ENCODE measurements at places on chromosomes 16 and 17.

- DNase-seq: no peak
Observed at GRCh38 chr17:63544467-63545301, 5.6 kb upstream of the DCAF7 start.

DNA sequence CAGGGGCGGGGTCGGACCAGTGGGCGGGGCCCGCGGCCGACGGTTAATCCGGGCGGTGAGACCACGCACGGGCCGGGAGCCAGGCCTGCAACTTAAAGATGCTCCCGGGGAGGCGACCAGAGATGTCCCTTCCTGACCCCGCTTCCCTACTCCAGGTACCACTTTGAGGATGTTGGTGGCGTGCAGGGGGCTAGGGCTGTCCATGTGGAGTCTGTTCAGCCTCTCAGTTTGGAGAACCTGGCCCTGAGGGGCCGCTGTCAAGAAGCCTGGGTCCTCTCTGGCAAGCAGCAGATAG is 580 bp downstream of the RANGRF start:
- peak; percentile 32 for DNase-seq

DNA sequence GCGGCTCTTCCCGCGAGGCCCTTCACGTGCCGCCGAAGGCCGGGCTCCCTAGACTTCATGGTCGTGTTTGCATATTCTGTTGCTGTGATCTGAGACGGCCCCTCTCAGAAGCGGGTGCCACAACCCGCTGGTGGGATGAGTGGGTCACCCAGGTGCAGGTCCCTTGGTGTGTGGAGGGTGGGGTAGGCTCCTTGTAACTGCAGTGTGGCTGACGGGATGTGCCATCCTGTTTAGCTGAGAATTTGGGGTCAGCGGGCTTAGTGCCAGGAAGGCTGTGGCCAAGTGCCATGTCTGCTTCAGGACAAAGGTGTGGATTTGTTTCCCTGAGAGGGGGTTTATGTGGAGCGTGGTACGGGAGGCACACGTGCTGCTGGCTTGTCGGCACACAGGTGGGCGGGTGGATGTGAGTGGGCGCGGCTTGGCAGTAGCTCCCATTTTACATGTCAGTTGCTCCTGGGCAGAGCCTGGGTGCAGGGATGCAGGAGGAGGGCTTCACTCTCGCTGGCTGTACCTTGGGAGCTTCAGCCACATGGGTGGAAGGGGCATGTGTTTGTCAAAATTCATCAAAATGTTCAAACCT is 9.2 kb upstream of the WFIKKN1 start:
- peak; percentile 45 for DNase-seq

DNA sequence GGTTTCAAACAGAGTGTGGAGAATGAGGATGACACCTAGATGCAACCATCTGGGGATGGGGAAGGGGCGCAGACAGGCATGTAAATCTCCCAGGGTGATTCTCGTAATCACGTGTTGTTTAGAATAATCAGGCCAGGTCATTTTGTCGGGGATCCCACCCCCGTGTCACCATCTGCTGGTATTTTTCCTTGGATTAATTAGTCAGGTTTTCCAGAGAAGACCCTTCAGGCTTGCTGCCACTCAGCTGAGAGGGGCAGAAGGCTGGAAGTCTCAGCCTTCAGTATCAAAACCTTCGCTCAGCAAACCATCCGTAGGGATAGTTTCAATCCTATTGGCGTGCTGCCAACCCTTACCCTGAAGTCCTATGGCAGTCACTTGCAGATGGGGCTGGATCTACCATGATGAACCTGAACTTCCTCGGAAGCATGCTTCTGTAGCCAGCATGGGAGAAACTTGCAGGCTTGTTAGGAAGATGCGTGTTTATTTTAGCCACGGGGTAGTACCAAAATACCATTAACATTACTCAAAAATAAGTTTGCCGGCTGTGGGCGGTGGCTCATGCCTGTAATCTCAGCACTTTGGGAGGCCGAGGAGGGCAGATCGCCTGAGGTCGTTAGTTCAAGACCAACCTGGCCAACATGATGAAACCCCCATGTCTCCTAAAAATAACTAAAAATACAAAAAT is 7.5 kb upstream of the ADCY9 start:
- no peak for DNase-seq

GRCh38 chr17:7916808-7917207 is 719 bp upstream of the RNF227 start:
- no peak for DNase-seq

DNA sequence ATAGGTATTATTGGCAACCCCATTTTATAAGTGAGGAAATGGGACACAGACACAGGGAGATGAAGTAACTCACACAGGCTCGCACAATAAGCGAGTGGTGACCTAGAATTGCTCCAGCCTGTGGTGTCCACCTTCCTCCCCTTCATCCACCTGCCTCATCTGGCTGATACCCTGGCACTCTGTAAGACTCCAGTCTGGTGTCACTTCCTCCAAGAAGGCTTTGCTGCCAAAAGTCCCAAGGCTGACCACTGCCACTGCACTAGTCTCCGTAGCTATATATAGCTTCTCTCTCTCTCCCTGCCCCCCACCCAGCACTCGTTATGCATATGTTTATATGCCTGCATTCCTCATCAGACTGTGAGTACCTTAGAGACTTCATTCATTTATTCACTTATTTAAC is 66.1 kb upstream of the SREBF1 start:
- no peak for DNase-seq
